ENCODE measurements at places on chromosomes 6 and 20.

- DNase-seq = no peak
Measured at GRCh38 chr20:4329232-4329631, 313.9 kb upstream of the RNF24 start.

GRCh38 chr6:1004885-1005630 lies 306.8 kb upstream of the FOXQ1 start:
- DNase-seq = no peak

DNA sequence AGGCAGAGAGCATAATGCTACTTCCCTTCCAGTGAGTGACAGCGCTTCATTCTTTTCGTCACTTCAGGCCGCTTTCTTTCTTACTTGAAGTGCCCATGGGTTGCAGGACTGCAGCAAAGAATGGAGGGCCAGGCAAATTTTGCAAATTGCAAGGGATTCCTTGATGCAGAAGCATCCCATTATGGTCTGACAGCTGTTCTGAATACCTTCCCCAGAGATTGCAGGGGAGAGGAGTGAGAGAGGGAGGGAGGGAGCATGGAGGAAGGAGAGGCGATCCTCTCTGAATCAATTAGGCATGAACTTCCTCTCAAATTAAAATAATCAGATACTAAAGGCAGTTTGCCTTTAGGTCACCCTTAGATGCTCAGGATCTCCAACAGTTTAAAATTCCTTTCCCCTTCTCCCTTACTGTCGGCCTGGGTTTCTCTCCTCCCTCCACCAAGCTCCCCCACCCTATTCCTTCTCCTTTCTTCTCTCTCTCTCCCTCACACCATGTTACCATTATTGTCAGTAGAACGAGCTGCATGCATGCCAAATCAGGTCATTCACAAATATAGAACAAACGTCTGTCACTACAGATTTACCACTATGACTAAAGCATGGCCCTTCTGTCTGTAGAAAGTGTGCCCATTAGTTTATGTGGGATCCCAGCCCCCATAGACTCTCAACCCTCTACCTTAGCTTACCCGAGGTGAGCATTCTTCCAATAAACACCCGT lies 289.2 kb downstream of the CD83 start:
- DNase-seq = no peak

- DNase-seq = no peak
Measured at GRCh38 chr6:9403736-9404135, 968.4 kb upstream of the SLC35B3 start.

DNA sequence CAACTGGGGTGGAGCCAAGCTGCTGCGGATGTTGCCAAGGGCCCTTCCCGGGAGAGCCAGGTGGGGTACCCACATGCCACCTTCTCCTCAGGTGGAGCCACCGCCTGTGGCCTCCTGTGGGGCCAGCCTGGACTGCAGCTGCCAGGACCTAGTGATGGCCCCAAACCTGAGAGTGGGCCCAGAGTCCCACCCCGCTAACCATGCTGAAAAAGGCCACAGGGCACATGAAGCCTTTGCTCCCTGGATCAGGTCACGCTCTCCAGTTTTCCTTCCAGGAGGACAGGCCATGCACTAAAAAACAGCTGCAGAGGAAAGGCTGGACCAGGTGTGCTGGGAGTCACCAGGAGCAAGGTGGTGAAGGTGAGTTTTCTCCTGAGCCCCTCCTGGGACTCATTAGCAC lies 73.9 kb upstream of the SLC22A16 start:
- no peak for DNase-seq

DNA sequence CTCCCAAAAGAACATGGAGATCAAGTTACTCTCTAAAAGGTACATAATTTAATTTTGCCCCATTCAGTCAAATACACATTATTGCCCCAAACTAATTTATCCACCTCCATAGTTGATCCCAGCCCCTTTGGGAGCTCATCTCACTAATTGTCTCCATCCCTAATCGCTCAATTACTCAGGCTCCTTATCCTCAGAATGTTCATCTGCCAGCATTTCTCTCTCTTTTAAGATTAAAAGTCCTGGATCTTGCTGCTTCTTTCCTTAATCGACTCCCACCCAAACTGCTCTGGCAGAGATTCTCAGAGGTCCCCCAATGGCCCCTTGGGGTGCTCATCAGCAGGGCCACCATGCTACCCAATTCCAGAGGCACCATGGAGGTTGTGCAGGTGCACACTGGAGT lies 18.4 kb upstream of the NNAT start:
- DNase-seq = no peak

DNA sequence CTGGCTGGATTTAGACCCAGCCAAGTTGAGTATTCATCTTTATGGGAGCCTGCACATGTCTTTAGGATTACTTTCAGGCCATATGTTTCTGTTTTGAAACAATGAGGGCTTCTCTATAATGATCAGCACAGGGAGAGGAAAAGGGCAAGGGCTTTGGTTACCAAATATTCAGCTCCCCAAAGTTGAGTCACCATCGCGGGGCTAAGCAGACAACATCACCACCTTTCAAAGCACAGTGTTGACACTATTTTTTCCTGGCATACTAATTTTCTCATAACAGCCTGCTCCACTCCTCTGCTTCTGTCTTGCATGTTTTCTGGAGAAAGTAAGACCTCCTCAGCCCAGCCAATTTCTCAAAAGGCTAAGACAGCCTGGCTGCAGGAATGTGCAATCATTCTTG lies 4.9 kb downstream of the SCML4 start:
- DNase-seq = no peak

GRCh38 chr6:152993431-152993830 lies 9.1 kb downstream of the MTRF1L start:
- DNase-seq = peak; percentile 41

DNA sequence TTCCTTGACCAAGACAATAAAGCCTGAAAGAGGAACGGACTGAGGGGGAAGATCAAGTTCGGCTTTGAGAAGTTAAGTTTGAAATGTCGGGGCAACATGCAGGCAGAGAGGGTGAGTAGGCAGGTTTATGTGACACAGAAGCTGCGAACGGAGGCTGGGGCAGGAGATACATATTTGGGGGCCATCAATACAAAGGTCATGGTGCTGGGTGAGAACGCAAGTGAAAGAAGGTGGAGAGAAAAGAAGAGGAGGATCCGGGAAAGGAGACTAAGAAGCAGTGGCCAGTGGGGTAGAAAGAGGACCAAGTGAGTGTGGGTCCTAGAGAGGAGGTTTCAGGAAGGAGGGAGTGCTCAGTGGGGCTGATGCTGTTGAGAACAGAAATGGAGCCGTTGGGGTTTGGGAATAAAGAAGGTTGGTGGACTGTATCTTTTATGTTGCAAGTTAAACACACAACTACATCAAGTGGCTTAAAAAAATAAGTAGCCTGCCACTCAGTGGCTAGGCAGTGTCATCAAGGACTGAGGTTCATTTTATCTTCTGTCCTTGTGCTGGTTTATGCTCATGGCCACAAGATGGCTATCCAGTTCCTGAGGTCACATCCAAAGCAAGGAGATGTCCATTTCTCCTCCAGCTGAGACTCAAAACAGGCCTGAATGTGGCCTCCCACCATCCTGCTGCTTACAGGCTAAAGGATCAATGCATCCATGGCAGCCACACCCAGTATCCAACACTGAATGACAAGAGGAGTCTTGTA lies 1.7 kb upstream of the BLCAP start:
- peak; percentile 12 for DNase-seq

GRCh38 chr20:41952166-41952565 lies 334.0 kb upstream of the CHD6 start:
- DNase-seq = no peak

DNA sequence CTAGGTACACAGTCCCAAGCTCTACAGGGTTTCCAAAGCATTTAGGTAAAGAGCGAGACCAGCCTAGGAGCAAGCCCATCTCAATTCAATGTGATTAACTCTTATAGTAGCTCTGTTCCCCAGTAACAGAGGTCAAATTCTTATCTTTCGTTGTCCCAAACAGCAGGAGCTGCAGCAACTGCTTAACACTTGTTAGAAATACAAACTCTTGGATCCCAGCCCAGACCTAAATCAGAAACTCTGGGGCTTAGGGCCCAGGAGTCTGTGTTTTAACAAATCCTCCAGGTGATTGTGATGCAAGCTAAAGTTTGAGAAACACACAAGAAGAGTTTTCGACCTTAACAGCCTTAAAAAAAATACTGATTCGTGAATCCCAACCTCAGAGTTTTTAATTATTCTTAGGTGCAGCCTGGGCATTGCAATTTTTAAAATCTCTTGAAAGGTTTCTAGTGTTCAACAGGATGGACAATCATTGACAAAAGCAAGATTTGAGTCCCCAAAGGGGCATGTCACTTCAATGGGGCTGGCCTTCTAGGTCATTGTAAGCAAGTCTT lies 127.4 kb upstream of the HCRTR2 start:
- no peak for DNase-seq

DNA sequence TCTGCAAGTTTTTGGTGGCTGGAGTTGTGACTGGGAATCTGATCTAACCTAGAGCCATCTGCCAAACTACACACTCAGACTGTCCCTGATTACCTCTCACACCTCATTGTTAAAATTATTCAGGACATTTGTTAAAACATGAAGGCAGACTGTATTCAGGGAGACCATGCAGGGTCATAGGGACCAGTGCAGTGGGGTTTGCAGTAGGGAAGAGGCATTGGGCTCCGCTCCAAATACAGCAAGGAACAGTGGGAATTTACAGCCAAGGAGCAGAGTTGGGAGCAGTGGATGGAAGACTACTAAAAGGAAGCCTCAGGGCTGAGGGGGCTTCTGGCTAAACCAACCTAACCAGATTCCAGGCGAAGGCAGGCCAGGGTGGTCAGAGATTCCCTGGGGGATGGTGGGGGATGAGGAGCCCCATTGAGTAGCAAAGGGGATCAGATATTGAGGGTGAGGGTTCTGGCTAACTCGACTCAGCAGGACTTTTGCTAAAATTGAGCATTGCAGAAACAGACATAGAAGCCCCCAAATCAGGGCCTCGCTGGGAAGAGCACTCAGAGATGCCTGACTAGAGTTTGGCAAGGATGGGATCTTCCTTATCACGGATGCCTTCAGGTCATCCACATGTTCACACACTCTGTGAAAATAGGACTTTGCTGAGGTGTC lies 172.0 kb downstream of the ZDHHC14 start:
- no peak for DNase-seq

- DNase-seq = peak; percentile 52
Measured at GRCh38 chr6:116010790-116011401, 49.8 kb downstream of the FRK start.

- DNase-seq = no peak
Measured at GRCh38 chr6:43628393-43629103, 516 bp downstream of the GTPBP2 start.

DNA sequence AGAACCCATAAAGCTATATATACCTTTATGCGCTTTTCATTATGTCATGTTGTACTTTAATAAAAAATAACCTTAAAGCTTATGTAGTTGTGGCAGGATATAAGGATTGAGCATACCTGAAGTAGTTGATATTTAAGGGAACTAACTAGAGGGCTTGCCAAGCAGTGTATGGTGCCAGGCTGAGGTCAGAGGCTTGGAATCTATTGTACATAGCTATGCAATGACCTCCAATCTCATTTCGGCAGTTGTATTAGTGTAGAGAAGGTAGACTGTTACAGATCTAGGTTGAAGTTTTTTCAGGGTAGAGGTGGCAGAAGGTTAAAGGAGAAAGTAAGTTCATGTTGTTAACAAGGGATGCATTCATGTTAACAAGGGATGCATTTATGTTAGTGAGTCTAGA lies 397.7 kb upstream of the HS3ST5 start:
- no peak for DNase-seq

DNA sequence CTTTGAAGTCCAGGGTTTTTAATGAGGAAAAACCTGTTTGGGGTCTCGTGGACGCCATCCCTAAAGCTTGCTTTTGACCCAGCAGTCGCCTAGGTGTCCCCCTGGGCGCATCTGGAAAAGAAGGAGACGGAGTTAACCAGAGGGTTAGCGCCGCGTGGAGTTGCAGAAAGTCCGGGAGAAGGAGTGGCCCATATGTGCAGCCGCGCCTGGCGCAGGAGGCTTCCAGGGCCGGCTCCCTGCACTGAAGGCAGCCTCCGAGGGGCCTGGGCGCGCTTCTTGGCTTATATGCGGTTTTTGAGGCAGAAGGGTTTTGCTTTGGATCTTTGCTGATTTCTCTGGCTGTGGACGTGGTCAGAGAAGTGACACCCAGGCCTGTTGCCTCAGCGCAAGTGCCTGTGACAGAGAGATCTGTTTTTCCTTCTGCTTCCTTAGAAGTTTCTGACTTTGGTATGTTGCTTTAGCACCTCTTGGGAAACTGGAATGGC lies 987 bp downstream of the TMEM181 start:
- peak; percentile 33 for DNase-seq

- no peak for DNase-seq
Measured at GRCh38 chr6:139248911-139249310, 42.9 kb downstream of the TXLNB start.

DNA sequence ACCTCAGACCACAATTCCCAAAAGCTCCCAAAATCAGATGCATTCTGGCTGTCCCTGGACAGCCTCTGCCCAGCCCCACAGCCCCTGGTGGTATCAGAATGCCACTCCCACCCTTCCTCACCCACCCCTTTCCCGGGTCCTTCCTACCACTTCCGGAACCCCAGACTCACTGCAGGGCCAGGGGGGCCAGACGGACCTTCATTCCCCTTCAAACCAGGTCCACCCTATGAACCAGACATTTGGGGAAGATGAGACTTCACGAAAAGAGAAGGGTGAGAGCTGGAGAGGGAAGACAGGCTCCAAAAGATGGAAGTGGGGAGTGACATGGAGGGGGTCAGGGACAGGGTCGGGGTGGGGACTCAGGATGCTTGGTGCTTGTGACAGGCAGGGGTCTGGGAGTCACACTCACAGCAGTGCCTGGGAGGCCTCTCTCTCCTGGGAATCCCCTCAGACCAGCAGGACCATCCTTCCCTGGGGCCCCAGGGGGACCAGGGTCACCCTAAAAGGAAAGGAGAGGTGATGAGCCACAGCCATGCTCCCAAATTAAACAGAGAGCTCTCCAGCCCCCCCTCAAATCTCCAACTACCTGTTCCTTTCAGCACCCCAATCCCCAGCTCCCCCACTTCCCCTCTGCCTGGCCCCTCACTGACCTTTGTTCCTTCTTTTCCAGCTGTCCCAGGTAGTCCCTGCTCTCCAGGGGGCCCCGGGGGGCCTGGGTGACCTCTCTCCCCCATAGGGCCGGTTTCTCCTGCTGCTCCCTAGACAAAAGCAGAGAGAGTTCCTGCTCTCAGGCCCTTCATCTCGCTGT lies 20.2 kb downstream of the COL11A2 start:
- DNase-seq = no peak

- DNase-seq = peak; percentile 92
Measured at GRCh38 chr6:20169119-20169557, 43.1 kb downstream of the MBOAT1 start.

DNA sequence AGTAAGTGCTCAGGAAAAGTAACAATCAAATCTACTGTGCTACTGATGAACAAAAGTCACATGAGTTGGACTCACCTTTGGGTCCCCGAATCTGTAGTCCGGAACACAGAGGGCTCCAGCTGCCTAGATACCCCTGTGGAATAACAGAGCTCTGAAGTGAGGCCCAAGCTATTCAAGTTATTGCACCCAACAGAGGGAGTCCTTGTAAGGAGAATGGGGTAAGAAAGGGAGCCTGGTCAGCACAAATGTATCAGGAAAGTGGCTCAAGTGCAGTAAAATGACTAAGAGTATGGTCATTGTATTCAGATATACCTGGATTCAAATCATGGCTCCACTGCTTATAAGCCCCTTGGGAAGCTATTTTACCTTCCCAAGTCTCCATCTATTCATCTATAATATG lies 20.9 kb downstream of the EDN1 start:
- DNase-seq = no peak

Measured in AML-193 (cell line).